Activated T-cell treated with anti-CD3 and anti-CD28 coated beads for 48 hours (primary cell): ENCODE measurements at places on chromosomes 2 and 18.

DNA sequence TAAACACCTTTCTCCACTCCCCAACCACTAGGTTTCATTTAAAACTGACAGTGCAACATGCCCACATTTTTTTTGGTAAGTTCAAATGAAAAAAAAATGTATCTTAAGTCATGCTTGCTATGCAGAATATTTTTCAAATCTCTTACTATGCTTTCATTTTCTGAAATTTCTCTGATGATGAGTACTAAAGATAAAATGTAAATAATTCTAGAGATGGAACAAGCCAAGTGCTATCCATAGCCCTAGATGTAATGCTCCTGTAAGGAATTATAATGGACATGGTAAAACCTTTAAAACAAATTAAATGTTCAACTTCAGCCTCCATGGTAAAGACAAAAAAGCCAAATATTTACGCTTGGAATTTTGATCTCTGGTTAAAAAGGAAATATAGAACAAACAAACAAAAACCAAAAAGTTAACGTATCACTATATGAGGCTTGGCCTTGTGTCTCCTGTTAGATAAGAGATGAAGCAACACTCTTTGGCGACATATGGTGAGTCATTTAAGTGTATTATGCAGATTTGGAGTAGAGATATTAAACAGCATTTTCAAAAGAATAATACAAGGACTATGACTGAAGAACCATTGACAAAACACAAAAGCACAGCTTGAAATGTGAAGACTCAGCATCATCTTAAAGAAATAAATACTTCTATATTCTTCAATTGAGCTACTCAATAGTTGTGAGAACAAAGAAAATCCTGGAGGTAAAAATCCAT, 392.0 kb upstream of the LYPD1 start:
- DNase-seq: no peak

- no peak for DNase-seq
Observed at GRCh38 chr18:23722646-23723045, 33.4 kb downstream of the LAMA3 start.

- no peak for DNase-seq
Observed at GRCh38 chr18:48828194-48828545, 122.6 kb downstream of the SMAD7 start.

GRCh38 chr18:23732439-23732838, 43.2 kb downstream of the LAMA3 start:
- no peak for DNase-seq
